ENCODE measurements at places on chromosomes 11 and 22.

GRCh38 chr11:10155793-10156490 lies 138.1 kb downstream of the SBF2 start:
- no peak for DNase-seq

DNA sequence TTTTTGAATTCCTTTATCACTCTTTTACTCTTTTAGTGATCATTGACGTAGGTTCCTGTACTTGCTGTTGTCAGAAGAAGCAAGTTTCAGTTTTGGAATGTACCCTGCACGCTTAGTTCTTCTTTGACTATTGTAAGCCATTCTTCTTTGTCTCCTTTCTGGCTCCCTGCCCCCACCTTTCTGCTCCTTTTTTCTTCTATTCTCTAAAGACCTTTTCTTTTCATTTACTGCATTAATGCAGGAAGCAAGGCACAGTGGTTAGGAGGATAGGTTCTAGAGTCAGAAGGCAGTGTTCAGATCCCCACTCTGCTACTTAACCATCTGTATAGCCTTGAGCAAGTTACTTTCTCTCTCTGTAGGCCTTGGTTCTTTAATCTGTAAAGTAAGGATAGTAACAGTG lies 33.7 kb upstream of the RAG2 start:
- no peak for DNase-seq

- peak; percentile 63 for DNase-seq
Measured at GRCh38 chr11:76903325-76903724, 42.6 kb downstream of the ACER3 start.

GRCh38 chr22:35326854-35327562 lies 27.3 kb downstream of the TOM1 start:
- no peak for DNase-seq

- DNase-seq: no peak
Measured at GRCh38 chr22:22552630-22553029, 6.4 kb downstream of the PRAME start.

DNA sequence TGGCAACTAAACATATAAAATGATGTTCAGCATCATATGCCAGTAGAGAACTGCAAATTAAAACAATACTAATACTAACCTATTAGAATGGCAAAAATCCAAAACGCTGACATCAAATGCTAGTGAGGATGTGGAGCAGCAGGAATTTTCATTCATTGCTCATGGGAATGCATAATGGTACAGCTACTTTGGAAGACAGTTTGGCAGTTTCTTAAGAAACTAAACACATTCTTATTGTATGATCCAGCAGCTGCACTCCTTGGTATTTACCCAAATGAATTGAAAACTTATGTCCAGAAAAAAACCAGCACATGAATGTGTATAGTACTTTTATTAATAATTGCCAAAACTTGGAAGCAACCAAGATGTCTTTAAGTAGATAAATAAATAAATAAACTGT lies 258.0 kb downstream of the TENM4 start:
- no peak for DNase-seq

DNA sequence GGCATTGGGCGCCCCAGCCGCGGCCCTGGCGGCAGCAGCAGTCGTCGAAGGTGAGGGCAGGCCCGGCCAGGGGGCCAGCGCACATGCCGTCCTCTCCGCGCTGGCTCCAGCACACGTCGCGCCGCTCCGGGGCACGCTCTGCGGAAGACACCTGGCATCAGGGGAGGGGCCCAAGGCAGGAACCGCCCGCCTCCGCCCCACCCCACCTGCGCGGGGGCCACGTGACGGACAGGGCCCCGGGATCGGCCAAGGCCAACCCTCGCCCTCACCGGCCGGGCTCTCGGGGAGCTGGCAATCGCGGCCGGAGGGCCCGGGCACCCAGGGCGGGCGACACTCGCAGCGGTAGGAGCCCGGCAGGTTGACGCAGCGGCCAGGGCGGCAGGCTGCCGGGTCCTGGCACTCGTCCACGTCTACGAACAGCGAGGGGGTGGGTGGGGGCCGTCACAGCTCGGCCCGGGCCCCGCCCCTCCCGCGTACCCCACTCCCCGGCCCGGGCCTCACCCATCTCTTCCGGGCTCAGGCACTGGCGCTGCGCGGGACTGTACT lies 14.9 kb downstream of the SCYL1 start:
- DNase-seq: peak; percentile 73

DNA sequence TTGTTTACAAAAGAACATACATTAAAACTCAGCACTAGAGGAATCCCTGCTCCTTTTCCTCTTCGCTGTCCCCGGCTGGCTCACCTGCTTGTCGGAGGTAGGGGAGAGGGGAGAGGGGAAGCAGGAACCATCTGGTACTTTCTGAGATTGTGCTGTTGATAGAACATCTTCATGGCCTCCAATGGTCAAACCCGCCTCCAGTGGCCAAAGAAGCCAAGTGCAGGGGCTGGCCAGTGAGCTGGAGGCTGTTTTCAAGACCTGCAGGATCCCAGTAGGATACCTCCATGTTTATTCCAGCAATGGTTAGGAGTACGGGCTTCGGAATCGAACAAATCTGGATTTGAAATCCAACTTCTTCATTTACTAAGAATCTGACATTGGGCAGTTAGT lies 92.6 kb downstream of the PKNOX2 start:
- DNase-seq: no peak

DNA sequence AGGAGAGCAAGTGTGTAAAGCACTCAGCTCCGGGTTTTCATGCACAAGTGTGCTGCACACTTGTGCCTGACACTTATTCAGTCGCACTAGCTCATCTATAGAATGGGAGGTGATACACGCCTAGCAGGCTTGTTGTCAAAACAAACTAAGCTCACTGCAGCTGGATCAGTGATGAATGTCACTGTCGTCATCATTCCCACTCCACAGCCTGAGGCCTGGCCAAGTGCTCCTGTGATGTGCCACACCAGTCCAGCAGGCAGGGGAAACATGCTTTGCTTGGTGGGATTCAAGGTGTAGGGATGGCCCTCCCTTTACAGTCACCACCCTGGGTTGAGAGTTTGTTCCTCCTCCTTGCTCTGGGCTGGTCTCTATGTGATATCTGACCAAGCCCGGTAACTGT lies 6.8 kb downstream of the MPST start:
- DNase-seq: peak; percentile 59

DNA sequence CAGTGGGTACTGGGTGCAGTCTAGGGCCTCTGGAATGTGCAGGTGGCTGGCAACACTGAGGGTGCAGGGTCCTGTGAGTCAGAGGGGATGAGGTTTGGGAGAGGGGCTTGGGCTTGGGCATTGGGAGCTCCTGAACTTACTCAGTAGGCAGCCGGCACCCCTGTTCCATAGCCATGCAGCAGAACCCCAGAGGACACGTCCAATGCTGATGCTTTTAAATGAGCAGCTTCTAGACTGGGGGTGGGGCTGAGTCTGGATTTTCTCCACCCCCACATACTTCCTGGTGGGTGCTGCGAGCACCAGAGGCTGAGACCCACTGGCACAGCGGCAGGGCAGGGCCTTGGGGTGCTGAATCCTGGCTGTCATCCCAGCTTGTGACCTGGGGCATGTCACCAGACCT lies 71.4 kb downstream of the ARHGAP8 start:
- no peak for DNase-seq

DNA sequence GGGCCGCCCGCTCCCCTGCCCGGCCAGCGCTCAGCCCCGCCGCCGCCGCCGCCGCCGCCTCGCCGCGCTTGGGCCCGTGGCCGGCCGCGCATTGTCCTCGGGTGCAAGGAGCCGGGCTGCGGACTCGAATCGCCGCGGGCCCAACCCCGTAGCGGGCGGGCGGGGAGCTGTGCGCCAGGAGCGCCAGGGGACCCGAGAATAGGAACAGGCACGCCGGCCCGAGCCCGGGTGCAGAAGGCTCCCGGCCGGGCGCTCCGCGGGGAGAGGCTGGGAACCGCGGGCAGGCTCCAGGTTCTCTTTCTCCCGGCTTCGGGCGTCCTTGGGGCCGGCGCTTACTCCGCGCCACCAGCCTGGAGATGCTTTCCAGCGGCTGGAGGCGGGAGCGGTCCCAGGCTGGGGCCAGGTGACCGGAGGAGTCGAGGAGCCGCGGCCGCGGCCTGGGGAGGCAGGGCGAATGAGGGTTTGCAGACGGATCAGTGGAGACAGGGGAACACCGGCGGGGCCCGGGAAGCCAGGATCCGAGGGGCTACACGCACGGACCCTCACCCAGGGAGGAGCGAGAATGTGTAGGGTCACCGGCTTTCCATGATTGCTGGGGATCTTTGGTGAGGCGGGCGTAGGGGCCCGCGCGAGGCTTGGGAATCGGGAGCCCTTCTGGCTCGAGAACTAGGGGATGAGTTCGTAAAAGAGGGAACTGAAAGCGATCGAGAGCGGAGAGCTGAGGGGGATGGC lies 726 bp downstream of the PKNOX2 start:
- no peak for DNase-seq

DNA sequence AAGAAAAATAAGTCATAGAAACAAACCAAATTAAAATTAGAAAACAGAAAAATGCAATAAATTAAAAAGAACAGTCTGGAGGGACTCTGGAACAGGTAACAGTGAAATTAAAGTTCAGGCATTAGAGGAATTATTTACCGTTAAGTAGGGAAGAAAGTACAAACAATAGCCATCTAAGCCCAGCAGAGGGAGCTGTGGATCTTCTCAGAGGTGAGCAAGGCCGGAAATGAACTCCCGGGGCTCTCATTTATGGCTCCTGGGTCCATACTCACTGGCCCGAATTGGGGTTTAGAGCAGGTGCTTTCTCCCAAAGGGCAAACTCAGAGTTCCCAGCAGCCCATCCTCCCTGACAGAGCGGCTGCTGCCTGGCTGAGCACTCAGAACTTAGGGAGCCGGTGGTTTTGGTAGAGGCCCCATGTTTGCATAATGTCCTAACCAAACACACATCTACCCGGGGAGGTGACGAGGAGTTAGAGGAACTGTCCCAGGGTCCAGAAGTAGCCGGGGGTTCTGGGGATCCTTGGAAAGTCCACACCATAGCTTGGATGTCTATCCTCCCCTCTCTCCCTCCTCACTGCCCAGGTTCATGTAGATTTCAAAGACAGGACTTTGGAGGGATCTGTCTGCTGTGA lies 87.8 kb upstream of the VPREB1 start:
- peak; percentile 70 for DNase-seq

- no peak for DNase-seq
Measured at GRCh38 chr11:76798671-76799065, 15.5 kb downstream of the TSKU start.

GRCh38 chr11:61075891-61076290 lies 26.4 kb upstream of the CD5 start:
- DNase-seq: no peak
